NCI-H748 treated with DMSO at 0.1 percent for 48 hours (cell line): ENCODE measurements at places on chromosomes 7 and 10.

DNA sequence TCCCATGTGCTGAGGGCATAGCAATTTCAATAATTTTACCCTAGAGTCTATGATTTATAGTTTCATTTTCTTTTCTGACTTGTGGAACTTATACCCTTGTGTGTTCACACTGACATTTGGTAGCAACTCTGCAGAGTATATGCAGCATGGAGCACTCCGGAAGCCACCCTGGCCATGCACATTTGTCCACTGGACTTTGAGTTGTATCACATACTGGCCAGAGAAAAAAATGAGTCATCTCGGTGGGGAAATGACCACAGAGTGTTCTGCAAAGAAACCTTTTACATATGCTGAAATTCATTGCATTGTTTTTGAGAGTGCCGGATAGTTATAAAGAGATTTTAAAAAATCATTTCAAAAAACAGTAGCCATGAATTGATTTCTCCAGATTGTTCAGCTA, 164.8 kb upstream of the COBL start:
- no peak for DNase-seq

DNA sequence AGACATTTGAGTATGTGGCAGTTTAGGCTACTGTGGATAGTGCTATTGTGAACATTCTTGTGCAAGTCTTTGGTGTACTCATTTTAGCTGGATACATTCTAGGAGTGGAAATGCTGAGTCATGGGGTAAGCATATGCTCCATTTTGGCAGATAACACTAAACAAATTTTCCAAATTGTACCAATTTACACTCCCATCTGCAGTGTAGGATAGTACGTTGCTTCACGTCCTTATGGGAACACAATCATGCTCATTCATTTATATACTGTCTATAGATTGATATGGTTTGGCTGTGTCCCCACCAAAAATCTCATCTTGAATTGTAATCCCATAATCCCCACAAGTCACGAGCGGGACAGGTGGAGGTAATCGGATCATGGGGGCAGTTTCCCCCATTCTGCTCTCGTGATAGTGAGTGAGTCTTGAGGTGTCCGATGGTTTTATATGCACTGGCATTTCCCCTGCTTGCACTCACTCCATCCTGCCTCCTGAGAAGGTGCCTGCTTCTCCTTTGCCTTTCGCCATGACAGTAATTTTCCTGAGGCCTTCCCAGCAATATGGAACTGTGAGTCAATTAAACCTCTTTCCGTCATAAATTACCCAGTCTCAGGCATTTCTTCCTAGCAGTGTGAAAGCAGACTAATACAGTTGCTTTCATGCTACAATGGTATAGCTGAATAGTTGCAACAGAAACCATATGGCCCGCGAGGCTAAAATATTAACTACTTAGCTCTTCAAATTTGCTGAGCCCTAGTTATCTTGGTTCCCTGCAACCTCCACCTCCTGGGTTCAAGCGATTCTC, 25.6 kb downstream of the RNF216 start:
- no peak for DNase-seq

DNA sequence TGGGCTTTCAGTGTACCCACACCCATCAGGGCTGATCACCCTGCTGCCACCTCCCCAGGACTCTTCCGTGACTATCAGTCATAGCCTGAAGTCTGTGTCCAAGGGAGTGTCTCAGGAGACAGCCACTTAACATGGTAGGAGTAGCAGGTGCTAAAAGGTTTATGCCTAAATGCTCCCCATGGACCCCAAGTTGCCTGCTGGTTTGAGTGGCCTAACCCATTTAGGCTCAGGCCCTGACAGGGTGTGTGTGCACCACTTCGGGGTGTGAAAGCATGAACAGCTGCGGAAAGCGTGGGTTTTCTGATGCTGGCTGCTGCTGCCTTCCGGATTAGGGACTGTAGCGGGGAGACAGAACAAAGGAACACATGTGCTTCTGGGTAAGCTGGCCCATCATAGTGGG, 93.2 kb upstream of the SAMD8 start:
- no peak for DNase-seq

DNA sequence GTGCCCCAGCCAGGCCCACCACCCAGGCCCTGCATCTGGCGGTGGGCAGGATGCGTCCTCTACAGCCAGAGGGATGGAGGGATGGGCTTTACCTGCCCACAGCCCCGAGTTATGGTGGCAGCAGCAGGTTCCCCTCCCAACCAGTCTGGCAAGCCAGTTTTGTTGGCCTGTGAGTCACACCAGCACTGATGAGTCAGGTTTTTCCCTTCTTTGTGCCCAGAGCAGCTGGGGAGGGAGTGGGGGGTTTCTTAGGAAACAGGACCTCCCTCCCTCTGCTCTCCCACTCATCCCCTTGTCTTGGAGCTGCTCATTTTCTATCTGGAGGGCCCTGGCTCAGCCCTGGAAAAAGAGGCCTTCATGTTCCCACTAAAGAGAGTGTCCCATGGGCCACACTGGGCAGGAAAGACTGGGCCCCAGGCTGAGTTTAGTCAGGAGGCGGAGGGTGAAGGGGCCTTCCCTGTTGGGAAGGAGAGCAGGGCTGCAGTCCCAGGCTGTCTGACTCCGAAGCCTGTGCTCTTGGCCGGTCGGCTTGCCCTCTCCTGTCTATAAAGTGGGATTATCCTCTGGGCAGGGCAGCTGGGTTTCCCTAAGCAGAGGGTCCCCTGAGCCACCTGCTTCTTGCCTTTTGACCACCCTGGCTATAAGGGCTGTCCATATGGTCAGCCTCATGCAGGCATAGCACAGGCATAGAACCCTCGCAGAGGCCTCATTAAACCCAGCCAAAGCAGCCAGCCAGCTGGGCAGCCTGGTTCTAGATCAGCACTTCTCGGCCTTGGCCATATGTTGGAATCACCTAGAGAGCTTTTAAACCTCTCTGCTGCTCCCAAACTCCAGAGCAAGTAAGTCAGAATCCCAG, 30.2 kb upstream of the ANKRD2 start:
- no peak for DNase-seq

DNA sequence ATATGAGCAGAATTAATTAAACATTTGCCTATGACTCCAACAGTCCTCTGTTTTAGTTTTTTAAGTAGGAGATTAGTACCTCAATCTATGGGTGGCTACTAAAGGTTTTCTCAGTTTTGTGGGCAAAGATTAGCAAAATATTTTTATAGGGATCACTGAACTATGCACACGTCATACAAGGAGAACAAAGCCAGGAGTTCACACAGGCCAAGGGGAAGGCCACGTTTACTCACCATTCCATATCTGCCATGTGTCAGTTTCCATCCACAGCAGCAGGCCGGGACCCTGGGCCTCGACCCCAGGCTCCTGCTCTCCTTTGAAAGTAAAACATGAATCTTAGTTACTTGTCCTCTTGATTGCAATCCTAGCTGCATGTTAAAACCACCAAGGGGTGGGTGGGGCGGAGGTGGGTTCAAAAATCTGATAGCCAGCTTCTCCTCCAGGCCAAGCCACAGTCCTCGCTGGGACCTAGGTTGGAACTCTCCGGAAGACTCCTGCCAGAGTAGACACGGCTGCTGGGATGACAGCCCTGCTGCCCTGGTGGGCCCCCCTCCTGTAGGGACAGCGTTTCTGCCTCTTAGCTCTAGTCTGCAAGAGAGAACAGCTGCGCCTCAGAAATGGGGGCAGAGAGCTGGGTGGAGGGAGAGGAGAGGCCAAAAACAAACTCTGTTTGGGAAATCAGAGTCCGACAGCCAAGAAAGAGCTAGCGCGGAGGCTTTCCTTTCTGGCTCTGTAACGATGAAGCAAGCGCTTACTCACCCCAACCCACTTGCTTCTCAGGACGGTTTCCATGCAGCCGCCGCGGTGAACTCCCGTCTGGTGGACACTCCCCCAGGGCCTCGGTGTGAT, 35.6 kb downstream of the PITRM1 start:
- no peak for DNase-seq

DNA sequence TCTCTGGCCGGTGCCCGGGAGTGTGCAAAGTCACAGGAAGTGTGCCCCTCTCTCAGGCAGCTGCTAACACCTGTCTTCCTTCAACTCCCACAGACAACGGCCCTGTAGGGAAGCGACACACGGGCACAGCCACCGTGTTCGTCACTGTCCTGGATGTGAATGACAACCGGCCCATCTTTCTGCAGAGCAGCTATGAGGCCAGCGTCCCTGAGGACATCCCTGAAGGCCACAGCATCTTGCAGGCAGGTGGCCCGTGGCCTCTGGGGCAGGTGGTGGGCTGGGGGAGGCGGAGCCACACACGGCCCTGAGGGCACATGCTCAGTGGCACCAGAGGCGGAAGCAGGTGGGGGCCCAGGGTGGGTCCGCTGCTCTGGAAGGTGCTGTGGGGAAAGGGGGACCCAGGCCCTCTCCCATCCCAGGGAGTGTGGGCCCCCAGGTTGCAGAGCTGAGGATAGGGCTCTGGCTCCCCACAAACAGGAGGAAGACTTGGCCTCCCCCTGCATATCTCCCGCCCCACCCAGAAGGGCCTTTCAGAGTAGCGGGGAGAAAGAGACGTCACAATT, 6.9 kb downstream of the C10orf105 start:
- no peak for DNase-seq

DNA sequence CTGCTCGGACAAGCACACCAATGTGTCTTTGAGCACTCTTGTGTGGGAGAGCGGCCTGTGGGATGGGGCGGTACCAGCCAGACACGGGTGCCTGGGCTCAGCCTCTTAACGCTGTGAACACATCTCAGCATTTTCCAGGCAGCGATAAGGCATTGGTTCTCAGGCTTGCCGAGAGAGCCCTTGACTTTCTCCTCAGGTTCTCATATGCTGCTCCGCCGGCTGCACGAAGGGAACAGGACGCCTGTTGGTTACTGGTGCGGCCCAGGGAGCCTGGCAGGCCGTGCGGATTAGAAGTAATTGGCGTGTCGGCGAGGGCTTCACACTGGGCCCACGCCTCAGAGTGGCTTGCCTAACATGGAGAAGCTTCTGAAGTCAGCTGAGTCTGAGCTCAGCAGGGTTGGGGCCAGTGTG, 456.7 kb upstream of the FOXK1 start:
- no peak for DNase-seq
